Dermis microvascular lymphatic vessel endothelial cell (primary cell): ENCODE measurements at places on chromosomes 1 and 21. TPM values are rescaled to one million over a fixed set of nuclear protein-coding genes. Genes with fewer than 3 reads are reported as not detected.

Gene LCE7A
- not detected in 2 replicates for total RNA-seq

Gene DCDC2B
- total RNA-seq, result not detected in 2 replicates

DNA sequence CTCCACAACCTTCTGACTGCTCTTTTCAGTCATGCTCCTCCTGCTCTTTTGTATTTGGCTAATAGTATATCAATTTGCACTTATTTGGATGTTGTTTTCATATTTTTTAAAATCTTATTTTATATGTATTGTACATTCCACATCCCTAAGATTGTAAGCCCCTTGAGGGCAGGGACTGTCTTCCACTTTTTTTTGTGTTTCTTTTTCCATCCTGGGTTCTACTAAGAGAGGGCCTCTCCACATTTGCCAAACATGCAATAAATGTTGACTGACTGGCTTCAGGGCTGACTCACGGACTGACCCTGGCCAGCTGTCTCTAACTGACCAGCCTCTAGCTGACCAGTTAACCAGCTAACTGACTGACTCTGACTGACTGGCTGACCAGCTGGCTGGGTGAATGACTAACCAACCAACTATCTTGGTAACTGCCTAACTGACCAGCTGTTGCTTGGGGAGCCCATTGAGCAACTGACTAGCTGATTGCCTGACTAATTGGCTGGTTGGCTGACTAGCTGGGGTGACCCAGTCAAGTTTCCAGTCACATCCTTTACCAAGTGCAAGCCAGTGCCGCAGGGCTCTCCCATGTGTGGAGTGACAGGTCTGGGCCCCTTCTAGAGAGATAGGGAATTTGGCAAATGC lies 16.1 kb downstream of the CSF1 start:
- no peak for DNase-seq

DNA sequence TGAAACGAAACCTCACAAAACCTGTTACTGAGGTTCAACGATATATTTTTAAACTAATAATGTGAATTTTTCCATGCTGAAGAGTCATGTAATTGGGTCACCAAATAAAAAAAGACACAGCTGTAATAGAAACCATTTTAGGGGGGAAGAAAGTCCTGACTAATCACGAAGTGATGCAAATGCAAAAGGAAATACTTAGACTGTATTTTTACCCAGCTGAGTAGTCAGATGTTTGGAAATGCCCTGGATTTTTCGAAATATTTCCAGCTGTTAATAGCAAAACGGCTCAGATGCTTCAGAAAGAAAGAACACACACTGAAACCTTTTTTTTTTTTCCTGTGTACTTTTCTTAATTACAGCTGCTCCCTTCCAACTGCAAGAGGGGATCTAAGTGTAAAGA lies 210.3 kb downstream of the SETD4 start:
- no peak for DNase-seq

DNA sequence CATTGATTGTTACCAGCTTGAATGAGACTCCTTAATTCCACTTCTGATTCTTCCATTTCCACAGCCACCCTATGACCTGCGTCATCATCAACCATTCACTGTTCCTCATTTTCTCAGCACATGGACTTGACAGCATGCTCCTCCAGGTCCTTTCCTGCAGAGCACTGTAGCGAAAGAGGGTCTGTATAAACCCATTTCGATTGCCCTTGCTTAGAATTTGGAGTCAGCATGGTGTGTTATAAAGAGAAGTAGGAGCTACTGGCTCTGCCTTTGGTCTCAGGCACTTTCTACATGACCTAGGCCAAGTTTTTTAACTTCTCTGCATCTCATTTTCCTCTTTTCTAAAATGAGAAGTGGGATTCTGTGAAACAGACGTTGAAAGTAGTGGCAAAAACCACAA lies 133.8 kb downstream of the AK5 start:
- no peak for DNase-seq

DNA sequence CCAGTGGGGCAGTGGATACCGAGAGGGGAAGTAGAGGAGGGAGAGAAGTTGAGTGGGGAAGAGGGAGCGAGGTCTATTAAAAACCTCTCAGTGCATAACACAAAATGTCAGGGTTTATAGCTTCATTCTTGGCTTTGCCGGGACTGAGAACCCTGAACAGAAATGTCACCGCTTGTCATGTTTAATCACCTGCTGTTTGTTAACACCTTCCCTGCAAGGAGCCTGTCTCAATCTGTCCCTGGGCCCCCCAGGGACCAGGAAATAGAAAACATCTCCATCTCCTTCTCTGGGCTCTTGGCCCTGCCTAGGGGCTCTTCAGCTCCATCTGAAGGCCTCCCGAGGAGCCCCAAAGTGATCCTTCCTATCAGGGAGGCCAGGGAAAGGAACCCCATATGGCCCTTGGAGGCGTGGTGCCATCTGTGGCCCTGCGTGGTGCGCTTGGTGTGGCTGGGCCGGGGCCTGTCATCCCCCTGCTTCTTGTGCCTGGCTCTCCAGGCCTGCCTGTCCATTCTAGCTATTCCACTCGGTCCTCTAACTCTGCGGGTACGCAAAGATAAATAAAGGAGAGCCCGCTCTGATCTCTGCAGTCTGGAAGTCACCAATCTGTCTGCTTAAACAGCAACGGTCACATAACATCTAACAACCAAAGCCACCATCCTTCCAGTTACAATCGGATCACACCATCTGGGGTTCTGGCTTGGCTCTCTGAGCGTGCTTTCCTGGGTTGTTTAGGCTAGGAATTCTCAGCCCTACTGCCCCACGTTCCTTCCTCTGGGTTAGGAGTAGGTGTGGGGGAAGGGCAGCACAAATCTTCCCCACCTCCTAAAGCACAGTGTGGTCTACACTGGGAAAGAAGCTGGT lies 113.8 kb downstream of the CASZ1 start:
- DNase-seq, result no peak

DNA sequence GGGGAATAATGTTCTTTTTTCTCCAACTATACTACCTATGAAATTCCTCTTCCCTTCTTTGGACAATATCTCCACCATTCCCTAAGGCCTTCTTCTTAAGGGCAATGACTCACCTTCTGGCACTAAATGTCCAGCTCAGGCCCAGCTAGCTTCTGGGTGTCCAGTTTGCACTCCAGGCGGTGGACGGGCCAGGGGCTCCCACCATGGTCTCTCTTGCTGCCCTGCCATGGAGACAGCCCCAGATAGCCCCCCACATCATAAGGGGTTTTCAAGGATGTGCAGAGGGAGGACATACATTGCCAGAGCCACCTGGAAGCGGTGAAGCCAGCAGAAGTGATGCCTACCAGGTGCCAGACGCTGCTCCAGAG lies 43.8 kb downstream of the C1orf198 start:
- DNase-seq, result no peak

DNA sequence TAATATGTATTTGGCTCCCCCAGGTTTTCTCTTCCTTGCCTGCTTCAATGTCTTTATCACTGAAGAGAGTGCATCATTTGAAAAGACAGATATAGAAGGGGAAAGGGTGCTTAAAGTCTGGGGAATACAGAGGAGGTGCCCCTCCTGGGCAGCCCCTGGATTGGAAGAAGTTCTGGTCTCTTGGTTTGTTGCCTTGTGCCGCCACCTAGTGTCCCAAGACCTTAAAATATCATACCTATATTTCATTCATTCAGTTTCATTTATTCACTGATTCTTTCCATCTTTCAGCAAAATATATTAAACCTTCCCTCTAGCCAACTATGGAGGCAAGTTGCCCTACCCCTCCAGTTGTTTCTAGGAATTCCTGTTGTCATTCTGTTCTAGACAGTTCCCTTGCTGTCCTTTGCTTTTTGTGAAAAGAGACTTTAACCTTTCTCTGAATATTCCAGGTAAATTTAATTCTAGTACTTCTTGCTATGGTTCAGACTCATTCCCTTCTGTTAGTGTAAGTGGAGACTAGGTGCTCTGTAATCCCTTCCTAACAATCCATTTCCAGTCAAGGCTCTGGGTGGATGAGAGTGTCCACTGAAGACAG lies 56.1 kb downstream of the MEF2D start:
- DNase-seq, result peak; percentile 59

GRCh38 chr1:218421531-218421930 lies 76.4 kb downstream of the TGFB2 start:
- DNase-seq, result no peak
